ENCODE measurements at places on chromosomes 3 and 15.

GRCh38 chr3:27125821-27126501 is 243.2 kb downstream of the NEK10 start:
- DNase-seq = no peak

- no peak for DNase-seq
These were observed 58.9 kb upstream of the DAZL start for GRCh38 chr3:16663854-16664712.

DNA sequence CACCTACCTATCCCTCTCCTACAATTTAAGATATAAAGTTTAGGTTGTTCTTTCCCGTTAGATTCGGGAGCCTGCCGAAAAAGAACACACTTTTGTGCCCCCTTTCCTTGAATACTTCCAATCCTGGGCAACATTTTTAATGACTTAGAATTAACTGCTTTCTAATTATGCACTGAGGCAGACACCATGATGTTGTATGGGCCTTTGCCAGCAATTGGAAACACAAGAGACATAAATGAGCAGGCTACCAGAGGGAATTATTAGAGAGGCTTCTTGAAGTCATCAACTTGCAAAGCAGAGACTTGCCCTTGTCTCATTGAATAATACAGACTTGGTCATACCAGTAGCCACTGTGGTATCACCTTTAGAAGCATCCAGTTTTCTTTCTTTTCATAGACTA is 96.8 kb downstream of the CDIN1 start:
- no peak for DNase-seq

- DNase-seq = no peak
These were observed 165.5 kb downstream of the FBLN2 start for GRCh38 chr3:13714251-13714916.

DNA sequence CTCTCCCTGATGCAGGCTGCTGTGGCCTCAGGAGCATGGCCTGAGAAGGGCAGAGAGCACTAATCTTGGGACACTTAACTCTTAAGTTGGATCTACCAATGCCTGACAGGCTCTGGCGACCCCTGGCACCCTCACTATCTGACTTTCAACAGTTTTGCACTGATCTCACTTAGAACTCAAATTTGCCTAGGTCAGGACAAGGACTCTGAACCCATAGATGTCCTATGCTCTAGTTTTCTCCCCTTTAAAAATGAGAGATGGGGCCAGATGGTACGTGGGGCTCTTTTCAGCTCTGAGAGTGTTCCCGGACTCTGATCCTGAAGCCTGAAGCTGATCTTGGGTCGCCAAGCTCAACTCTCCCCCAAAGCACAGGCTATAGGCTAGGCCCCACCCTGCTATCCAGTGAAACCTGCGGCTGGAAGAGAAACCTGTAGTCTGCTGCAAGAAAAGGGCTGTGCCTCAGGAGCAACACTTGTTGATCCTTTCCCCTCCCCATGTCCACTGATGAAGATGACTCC is 65.7 kb downstream of the RPL39L start:
- DNase-seq = no peak

DNA sequence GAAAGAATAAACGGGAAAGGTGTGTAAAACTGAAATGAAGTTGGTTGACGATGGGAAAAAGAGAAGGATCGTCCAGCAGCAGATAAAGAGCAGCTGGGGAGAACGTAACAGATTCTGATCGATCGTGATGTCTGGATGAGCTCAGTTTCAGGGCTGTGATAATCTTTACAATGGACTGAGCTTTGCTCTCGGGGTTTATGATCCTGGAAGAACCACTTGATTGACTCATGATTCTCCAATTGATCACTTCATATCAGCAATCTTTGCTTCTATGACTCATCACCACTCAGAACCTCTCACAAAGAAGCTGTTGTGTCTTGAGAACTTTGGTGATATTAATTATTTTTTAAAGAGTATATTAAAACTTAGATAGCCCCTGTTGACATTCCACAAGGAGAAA is 690.7 kb downstream of the TUSC7 start:
- no peak for DNase-seq

- peak; percentile 4 for DNase-seq
These were observed 692 bp downstream of the UBE2E2 start for GRCh38 chr3:23203708-23204330.

GRCh38 chr15:60389261-60390077 is 8.3 kb downstream of the ANXA2 start:
- DNase-seq = peak; percentile 85

DNA sequence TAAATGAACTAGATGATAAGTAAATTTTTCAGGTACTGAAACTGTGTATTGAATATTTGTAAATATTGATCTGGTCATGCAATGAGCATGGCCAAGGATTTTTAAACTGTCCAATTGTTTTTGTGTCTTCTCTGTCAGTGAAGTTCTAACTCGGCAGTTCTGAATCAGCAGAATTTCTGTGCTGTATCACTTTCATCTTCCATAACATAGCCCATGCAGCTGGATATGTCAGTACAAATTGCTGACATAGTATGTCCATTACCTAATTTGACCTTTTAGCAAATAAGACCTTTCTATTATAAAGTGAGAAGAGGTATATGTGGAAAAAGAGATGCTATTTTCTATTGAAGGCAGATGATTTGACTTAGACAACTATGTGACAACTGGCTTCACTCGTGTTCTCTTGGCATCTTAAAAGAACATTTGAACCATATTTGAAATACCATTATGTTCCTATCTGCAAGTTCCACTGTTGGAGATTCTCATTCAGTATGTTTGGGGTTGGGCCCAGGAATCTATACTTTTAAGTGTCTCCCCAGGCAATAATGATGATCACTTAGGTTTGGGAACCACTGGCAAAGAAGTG is 90.4 kb downstream of the CMSS1 start:
- no peak for DNase-seq

- DNase-seq = no peak
These were observed 23.3 kb downstream of the ARIH1 start for GRCh38 chr15:72497402-72497801.

DNA sequence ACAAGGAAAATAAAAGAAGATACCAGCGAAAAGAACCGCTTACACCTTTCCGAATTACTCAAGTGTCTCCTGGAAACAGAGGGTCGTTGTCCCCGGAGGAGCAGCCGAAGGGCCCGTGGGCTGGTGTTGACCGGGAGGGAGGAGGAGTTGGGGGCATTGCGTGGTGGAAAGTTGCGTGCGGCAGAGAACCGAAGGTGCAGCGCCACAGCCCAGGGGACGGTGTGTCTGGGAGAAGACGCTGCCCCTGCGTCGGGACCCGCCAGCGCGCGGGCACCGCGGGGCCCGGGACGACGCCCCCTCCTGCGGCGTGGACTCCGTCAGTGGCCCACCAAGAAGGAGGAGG is 325 bp downstream of the ALCAM start:
- peak; percentile 31 for DNase-seq

DNA sequence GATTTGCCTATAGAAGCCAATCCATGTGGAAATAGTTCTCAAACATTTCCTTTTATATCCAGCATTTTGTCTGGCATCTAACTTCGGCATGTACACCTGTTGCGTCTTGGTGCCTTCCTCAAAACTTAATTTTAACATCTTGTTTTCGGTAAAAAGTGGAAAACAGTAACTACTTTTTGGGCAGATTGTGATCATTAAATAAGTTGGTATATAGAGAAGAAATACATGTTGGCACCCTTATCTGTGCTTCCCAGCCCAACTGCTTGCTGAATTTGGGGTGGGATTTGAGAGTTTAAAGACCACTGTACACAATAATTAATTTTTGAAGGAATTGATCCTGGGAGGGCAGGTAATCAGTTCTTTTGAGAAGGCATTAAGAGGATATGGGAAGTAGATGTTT is 566.8 kb downstream of the PDCD6IP start:
- no peak for DNase-seq

DNA sequence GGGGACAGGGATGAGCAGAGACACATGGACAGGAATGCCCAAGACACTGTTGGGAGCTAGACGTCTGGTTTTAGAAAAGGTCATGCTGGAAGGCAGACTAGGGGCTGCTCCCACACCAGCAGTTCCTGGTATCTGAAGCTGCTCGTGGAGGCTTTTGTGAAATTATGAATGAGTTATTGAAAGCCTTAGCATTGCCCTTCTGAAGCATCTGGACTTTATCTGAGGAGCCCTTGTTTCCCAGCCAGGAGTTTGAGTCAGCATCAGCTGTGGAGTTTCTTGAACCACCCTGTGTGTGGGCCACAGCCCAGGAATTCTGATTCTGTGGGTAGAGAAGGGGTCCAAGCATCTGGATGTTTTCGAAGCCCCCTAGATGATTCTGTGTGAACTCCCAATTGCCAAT is 258.7 kb downstream of the SLCO3A1 start:
- DNase-seq = no peak

DNA sequence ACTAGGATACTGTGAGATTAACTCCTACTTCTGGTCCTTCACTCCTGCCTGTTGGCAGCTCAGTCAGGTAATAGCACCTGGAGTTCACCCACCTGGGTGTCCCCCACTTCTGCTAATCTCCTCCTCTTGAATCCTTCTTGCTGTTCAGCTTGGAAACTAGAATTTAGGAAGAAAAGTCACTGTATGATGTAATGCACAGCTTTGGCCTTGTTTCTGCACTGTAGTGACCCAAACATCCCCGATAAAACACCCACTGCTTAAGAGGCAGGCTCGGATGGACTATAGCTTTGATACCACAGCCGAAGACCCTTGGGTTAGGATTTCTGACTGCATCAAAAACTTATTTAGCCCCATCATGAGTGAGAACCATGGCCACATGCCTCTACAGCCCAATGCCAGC is 24.8 kb downstream of the STARD5 start:
- DNase-seq = no peak

- DNase-seq = no peak
These were observed 20.3 kb upstream of the NRROS start for GRCh38 chr3:196619223-196619622.

DNA sequence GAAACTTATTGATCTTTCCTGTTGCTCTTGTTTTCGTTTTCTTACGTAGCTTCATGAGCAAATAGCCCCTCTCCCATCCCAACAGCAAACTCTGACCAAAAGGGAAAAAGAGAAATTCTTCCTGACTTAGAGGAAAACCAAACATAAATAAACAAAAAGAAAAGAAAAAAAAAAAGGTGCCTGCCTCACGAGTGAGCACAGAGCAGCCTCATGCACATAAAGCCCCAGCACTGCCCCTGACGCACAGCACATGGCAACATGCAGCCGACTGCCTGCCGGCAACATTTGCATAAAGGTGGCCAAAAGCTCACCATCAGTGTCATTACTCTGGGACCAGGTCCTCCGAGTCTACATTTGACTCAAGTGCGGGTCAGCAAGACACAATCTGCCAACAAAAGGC is 6.4 kb downstream of the POC1A start:
- no peak for DNase-seq

DNA sequence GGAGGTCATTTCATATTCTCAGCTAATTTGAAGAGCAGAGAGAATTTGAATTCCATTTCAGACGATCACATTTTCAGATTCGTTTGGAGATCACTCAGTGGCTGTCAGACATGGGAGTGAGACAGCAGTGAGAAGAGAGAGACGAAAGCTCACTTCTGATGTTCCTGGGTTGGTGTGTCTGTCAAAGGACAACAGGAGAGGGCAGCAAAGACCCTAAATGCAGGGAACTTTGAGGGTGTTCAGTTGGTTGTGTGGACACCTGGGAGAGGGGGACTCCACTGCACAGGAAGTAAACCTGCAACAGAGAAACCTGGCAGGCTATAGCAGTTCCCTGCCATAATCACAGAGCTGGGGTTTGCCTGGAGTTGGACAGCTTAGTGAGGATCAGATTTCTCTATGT is 675.1 kb downstream of the SQOR start:
- DNase-seq = no peak

DNA sequence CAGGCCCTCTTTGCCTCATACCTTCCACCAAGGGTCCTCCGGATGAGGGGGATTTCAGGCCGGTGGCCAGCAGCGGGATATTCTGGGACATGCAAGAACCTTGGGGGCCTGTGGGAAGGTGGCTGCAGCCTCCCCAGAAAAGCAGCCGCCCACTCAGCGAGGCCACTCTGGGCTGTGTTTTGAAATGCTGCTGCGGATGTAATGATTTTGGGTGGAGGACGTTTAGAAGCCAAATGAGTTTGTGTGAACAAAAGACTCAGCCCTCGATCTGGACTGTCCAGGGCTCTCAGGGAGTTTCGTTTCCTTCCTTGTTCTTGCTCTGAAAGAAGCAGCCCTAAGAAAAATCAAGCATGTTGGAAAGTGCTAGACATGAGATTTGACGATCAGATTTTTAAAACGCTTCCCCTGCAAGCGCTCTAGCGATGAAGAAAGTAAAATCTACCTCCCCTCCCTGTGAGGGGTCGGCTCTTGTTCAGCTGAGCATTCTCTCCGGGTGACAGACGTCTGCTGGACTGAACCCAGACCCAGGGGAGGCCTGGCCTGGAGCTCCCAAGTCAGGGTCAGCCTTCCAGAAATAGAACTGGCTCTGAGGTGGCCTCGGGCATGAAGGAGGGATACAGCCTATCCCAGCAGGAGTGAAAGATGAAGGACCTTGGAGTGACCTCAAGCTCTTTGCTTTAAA is 12.9 kb downstream of the HEG1 start:
- DNase-seq = no peak

DNA sequence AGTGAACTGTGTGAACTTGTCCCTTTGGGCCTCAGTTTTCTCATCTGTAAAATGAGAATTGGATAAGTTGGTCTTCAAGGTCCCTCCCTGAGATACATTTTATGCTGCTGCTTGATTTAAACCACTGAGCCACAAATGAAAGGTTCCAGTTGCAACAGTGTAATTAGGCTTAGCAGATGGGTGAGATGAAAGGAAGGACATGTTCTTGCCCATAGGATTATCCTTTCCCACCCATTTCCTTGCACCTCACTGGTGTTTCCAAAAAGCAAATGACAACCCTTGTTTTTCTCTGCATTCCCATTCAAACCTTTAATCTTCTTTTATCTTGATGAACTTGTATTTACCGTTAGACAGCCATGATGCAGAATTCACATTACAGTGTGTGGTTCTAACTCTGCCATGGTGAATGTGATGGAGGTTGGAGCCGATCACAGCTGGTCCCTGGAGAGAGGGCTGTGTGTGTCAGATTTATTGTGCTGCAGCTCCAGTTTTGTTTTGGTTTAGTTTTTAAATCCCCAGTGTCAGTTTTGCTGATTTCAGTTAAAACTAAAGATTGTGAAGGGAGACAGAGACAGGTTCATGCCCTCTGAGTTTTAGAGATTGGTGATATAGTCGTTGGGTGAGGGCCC is 44.0 kb downstream of the MAP2K1 start:
- DNase-seq = no peak

- no peak for DNase-seq
These were observed 79.0 kb upstream of the MANF start for GRCh38 chr3:51306093-51306492.

- no peak for DNase-seq
These were observed 761.3 kb downstream of the AGBL1 start for GRCh38 chr15:86840996-86841395.

- no peak for DNase-seq
These were observed 19.5 kb downstream of the ISG20 start for GRCh38 chr15:88658070-88658965.

- no peak for DNase-seq
These were observed 92.3 kb downstream of the TMEM212 start for GRCh38 chr3:171935261-171936123.

- no peak for DNase-seq
These were observed 44.6 kb downstream of the GLDN start for GRCh38 chr15:51386029-51386428.

DNA sequence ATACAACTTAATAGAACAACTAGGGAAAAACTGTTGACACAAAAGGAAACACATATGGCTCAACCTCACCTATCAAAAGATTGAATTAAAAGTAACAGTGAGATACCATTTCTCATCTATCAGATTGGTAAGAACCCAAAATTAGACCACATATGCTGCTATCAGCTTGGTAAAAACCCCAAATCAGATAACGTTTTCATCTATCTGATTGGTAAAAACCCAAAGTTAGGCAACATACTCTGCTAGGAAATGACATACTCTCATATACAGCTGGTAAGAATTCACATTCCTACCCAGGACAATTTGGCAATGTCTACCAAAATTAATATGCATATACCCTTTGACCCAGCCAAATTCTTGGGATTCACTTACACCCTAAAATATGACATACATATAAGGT is 26.3 kb downstream of the NRG4 start:
- DNase-seq = peak; percentile 10
